ENCODE measurements at places on chromosomes 2 and 18.
A peak's percentile ranks its signal among the peaks of the same experiment; 100 is the strongest.

GRCh38 chr18:58028109-58028784, 15.8 kb upstream of the NEDD4L start:
- DNase-seq, result peak; percentile 26

- DNase-seq, result no peak
These were observed 2.3 kb upstream of the PLCD4 start for GRCh38 chr2:218605432-218605831.

DNA sequence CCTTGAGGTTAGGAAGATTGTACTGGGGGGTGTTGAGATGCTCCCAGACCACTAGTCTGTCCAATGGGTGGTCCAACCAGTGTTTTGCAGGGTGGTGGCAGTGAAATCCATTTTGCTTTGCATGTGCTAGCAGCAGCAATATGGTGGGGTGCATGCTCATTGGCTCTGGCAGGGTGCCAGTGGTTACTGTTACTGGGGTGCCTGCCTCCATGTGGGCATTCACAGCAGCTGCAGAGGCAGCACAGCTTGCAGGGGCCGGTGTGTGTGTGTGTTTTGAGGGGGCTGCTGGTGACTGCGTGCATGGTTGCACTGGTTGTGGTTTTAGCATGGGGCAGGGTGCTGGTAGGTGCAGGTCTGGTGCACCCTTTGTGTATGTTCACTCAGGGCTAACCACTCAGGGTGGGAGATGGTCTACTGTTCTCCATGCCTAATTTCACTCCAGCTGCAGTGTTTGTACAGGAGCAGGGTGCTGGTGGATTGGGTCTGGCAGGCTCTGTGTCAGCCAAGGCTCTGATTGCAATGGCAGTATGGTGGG, 265.4 kb downstream of the NUP35 start:
- no peak for DNase-seq

DNA sequence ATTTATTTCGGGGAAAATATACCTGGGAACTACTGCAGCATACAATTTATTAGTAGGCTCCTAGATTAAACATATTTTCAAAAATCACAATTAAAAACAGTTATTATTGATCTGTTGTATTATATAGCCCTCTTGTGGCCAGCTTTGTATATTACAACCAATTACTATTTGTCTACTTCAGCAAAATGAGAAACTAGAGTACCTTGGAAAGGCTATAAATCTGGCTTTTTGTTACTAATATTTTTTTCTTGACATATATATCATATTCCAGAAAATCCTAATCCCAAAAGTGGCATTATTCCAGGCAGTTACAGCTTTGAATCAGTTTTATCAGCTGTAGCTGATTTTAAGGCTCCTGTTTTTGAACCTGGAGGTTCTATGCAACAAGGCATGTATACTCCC, 101.2 kb downstream of the UBR3 start:
- DNase-seq, result no peak

GRCh38 chr2:162308747-162309503, 9.6 kb downstream of the IFIH1 start:
- no peak for DNase-seq

DNA sequence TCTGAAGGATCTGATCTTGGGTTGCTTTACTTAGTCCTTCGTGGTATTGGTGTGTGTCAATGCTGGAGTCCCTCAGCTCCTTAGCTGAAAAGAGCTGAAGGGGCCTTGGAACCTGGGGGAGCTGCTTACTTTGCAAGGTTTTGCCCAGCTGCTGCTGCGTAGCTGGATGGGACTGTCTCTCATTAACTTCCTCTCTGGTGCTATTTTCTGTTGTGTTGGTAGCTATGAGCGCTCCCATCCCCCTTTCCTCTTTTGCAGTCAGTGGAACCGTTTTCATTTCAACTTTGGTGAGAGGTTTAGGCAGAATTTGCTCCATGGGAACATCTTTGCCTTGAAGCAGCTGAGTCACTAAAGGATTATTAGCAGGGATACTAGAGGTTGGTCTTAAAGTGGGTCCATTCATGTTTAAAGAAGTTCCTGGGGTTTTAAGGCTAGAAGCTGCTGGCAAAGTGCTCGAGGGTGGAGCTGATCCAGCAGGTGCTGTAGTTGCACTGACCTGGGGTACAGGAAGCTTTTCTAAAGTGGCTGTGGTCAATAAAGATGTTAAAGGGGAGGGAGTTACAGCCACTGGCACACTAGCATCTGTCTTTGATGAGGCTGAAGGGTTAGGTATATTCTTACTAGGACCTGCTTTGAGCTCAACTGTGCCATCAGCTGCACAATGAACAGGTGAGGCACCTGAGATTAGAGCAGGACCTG, 69.9 kb upstream of the DTNB start:
- DNase-seq, result no peak

DNA sequence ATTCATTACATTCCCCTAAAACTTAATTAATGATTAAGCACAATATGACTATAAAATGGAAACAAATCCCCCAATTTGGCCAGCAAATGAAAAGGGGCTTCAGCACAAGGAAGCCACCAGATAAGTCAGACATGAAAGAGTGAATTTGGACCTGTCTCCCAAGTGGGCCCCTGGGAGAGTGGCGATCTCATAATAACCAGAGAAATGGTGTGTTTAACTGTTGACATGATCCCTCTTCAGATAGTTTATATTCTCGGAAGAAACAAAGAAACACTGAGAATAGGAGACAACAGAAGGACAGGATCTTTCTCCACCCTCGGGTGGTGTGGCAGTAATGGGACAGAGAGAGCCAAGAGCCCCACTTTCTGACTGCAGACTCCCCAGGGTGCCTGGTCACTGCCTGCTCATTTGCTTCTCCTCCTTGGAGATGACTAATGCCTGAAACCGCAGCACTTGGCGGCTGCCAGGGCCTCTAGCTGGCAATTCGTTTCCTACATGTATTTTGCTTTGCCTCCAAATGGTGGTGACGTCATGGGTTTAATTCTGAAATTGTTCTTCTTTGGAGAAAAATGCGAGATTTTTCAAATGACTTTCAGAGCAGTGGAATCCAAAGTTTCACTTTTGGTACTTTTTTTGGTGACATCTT, 46.4 kb upstream of the SPP2 start:
- peak; percentile 66 for DNase-seq

- DNase-seq, result no peak
These were observed 416.1 kb downstream of the RNF144A start for GRCh38 chr2:7333189-7333765.

GRCh38 chr2:96508521-96509113, 3.5 kb upstream of the NEURL3 start:
- peak; percentile 49 for DNase-seq

DNA sequence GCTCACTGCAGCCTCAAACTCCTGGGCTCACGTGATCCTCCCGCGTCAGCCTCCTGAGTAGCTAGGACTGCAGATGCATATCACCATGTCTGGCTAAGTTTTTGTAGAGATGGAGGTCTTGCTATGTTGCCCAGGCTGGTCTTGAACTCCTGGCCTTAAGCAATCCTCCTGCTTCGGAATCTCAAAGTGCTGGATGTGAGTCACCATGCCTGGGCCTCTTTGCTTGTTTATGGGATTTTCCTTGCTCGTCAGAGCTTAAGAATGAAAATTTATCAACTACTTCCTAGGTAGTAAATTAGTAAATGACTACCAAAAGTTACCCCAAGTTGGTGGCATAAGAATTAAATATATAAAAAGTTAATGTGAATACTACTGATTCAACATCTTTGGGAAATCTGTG, 51.0 kb downstream of the ACTR3 start:
- no peak for DNase-seq

GRCh38 chr2:119544075-119544938, at the start of gene CFAP221:
CFAP221 (plus strand) TSS chr2:119544449; CDS start chr2:119546132, 1,683 bp downstream.
- peak; percentile 88 for DNase-seq

GRCh38 chr18:36419900-36420531, 122.5 kb downstream of the FHOD3 start:
- no peak for DNase-seq

- DNase-seq, result no peak
These were observed 64.7 kb downstream of the PTPN2 start for GRCh38 chr18:12819322-12819721.

DNA sequence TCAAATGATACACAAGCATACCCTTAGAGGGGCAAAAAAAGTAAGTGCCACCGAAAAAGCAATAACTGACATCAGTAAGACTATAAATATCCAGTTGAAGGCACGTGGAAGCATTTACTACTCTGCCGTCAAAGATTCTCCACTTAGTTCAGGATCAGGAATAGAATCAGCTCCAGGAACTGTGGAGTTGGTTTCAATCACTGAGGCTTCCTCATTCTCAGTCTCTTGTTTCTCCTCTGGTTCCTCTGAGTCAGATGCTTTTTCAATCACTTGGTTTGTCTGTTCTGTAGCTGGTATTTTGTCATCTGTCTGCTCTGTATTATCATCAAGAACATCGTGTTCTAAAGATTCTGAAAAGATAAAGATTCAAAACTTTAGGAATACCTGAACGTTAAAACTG, 72.2 kb downstream of the LNPK start:
- no peak for DNase-seq

GRCh38 chr2:149902081-149902480, 314.5 kb upstream of the MMADHC start:
- no peak for DNase-seq

DNA sequence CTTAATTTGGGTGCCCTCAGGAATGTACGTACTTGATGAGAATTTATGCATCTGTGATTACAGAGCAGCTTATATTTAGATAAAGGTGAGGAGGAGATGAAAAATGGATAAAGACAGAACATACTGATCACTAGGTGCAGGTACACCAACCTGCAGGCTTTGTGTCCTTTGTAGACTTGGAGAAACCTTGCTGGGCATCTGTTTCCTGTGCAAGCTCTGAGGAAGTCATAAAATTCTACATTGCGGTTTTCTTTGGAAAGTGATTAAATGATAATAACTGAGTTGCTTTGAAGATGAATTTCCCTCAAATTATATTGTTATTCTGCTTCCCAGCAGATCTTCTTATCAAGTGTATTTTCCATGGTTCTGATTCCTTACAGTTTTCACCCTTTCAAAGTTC, 7.7 kb downstream of the RAB27B start:
- DNase-seq, result no peak

- DNase-seq, result peak; percentile 66
These were observed 739 bp downstream of the PKDCC start for GRCh38 chr2:42048299-42049220.

GRCh38 chr18:58813105-58813504, 51.6 kb upstream of the ZNF532 start:
- no peak for DNase-seq

- DNase-seq, result no peak
These were observed 32.3 kb upstream of the IMPA2 start for GRCh38 chr18:11948852-11949523.

GRCh38 chr2:239463541-239464165, 62.8 kb upstream of the HDAC4 start:
- peak; percentile 31 for DNase-seq

- DNase-seq, result no peak
These were observed 961.6 kb upstream of the CHAC2 start for GRCh38 chr2:52805901-52806410.

DNA sequence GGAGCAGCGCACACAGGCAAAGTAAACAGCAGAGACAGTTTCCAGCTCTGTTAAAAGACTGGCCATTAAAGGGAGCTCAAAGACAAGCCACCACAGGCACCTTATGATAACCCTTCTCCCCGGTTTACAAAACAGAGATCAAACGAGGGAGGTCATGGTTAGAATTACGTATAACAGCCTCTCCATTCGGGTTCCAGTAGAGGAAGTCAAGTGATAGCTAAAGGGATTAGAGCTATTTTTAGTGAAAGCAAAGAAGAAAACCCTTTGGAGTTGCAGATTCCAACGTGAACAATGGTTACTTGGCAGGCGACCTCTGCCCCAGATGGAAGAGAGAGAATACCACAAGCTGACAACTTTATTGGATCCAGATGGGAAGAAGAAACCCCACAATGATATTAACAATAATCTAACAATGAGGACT, 31.2 kb upstream of the EDAR start:
- DNase-seq, result no peak

DNA sequence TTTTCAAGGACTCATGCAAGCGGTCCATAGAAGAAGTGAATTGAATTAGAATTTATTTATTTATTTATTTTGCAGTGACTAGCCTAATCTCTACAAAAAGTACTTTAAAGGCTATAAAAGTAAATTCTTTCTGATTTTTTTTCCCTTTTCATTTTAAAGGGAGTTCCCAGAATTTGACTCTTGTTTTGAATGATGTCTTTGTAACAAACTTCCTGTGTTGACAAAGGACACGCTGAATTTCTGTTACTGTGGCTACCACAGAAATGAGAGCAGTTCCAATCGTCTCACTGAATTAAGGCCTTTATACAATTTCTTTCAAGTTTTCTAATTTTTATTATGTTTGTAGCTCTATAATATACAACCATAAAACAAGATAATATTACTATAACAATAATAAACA, 46.3 kb upstream of the LPIN2 start:
- DNase-seq, result no peak

GRCh38 chr18:21099442-21099841, 12.2 kb downstream of the ROCK1 start:
- no peak for DNase-seq

GRCh38 chr2:84879584-84880394, 1.1 kb downstream of the TRABD2A start:
- DNase-seq, result peak; percentile 60

DNA sequence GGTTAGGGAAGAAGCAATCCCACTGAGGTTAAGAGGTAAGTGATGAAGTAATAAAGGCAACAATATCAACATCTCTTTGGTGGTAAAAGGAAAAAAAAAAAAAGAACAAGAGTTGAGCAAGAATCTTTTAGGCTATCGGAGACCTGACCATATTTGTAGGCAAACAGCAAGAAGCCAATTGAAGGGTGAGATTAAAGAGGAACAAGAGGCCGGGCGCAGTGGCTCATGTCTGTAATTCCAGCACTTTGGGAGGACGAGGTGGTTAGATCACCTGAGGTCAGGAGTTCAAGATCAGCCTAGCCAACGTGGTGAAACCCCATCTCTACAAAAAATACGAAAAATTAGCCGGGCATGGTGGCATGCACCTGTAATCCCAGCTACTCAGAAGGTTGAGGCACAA, 11.3 kb downstream of the VPS54 start:
- no peak for DNase-seq

DNA sequence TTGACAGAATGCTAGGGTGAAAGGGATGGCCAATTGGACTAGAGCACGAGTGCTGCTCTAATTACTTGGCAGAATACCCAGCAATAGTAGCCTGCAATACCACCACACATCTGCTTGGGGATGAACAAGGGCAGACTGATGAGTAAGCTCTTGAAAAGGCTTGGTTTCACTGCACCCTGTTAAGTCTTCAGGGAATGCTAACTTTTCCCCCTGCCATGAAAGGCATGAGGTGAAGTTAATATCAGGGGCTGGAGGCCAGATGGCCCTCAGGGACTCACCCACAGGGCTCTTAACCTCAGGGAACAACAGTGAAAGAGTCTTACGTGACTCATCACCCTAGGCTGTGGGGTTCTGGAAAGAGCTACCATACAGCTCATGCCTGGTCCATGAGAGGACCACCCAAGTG, 51.7 kb upstream of the MYL1 start:
- peak; percentile 67 for DNase-seq
